Chondrocyte (in vitro differentiated cells): ENCODE measurements at places on chromosomes 1 and 21. TPM values are rescaled to one million over a fixed set of nuclear protein-coding genes. Genes with fewer than 3 reads are reported as not detected.

- H3K4me3 ChIP-seq: no peak overlapping the region
- no peak overlapping the region for H3K27ac ChIP-seq
- H3K36me3 ChIP-seq: no peaks in the 10 kb centered on the region
- peaks cover 29% of the 10 kb centered on the region for H3K27me3 ChIP-seq
Observed at GRCh38 chr1:229056046-229056445, 214.9 kb upstream of the RAB4A start.

The B3GALT5 gene
- total RNA-seq: 0.03 to 0.05 TPM in 2 of 3 replicates, not detected in the other

The ADAMTSL4 gene
- total RNA-seq: 3.6 to 5.7 TPM (median 5.1 TPM) in 3 replicates

- peaks cover 11% of the 10 kb centered on the region for H3K27me3 ChIP-seq
- H3K27ac ChIP-seq: no peak overlapping the region
- H3K4me1 ChIP-seq: no peaks in the 10 kb centered on the region
- no peak for DNase-seq
Observed at GRCh38 chr1:17392199-17392740, 20.3 kb downstream of the PADI6 start.

GRCh38 chr21:29334717-29335428 lies 36.2 kb downstream of the BACH1 start:
- H3K27me3 ChIP-seq: no peaks in the 10 kb centered on the region
- H3K27ac ChIP-seq: peak overlapping the region; percentile 88
- H3K4me3 ChIP-seq: no peak overlapping the region
- peaks cover 53% of the 10 kb centered on the region for H3K4me1 ChIP-seq
- no peak for DNase-seq
- H3K36me3 ChIP-seq: peaks cover 17% of the 10 kb centered on the region

The DIRAS3 gene
- total RNA-seq: 0.30 to 0.62 TPM (median 0.36 TPM) in 3 replicates

DNA sequence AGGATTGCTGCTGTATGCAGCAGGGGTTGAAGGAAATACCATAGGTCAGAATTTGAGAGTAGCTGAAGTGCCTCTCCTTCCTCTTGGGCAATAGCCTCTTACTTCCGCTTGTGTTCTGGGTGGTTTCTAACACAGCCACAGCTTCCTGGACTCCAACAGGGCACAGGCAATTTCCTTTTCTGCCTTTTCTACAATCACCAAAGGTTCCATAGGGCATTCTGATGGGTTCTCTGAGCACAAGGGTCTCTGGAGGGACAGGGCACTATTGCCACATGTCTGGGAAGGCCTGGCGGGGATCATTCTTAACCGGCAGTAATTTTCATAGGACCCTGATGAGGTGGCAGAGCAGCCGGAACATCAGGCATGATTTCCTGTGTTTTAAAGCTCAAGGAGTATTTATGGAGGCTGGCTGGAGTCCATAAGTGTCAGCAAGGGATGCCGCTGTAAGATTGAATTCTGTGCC lies 5.5 kb upstream of the AGTRAP start:
- no peak for DNase-seq
- no peaks in the 10 kb centered on the region for H3K36me3 ChIP-seq
- no peaks in the 10 kb centered on the region for H3K27me3 ChIP-seq

GRCh38 chr21:31397939-31398338 lies 53.9 kb upstream of the TIAM1 start:
- no peaks in the 10 kb centered on the region for H3K4me1 ChIP-seq
- no peaks in the 10 kb centered on the region for H3K27me3 ChIP-seq
- H3K36me3 ChIP-seq: no peaks in the 10 kb centered on the region
- no peak overlapping the region for H3K4me3 ChIP-seq
- no peak for DNase-seq
- no peak overlapping the region for H3K27ac ChIP-seq

GRCh38 chr1:33094971-33095604 lies 14.1 kb downstream of the AZIN2 start:
- peaks cover 2% of the 10 kb centered on the region for H3K36me3 ChIP-seq
- DNase-seq: no peak
- peaks cover 26% of the 10 kb centered on the region for H3K4me1 ChIP-seq
- no peaks in the 10 kb centered on the region for H3K27me3 ChIP-seq

GRCh38 chr1:155003227-155003765 lies 694 bp downstream of the ZBTB7B start:
- peaks cover 38% of the 10 kb centered on the region for H3K4me1 ChIP-seq
- no peaks in the 10 kb centered on the region for H3K36me3 ChIP-seq
- peak overlapping the region; percentile 82 for H3K4me3 ChIP-seq

GRCh38 chr1:47594627-47595026 lies 156.8 kb downstream of the FOXD2 start:
- peaks cover 4% of the 10 kb centered on the region for H3K36me3 ChIP-seq
- H3K27me3 ChIP-seq: peaks cover 25% of the 10 kb centered on the region
- no peak overlapping the region for H3K4me3 ChIP-seq
- peaks cover 4% of the 10 kb centered on the region for H3K4me1 ChIP-seq

GRCh38 chr1:29784276-29785136 lies 548.2 kb downstream of the PTPRU start:
- no peak for DNase-seq
- H3K36me3 ChIP-seq: no peaks in the 10 kb centered on the region
- H3K4me3 ChIP-seq: no peak overlapping the region
- no peaks in the 10 kb centered on the region for H3K4me1 ChIP-seq
- H3K27ac ChIP-seq: no peak overlapping the region

DNA sequence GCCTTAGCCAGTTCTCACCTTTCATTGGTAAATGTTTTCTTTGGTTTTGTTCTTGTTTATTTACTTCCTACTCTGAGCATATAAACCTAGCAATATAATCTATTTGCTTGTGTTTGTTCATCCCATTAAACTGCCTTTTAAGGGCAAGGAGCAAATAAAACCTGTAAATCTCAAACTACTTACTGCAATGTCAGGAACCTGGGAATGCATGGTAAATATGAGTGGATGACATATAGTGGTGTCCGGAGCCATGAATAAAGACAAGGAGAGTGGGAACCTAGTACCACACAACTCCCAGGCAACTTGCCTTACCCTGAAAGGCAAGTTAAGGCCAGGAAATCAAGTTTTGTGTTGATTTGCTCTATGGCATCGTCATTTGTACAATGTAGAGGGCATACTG lies 1133.7 kb upstream of the NCAM2 start:
- no peak for DNase-seq
- H3K4me3 ChIP-seq: no peak overlapping the region
- no peaks in the 10 kb centered on the region for H3K36me3 ChIP-seq

The TNFRSF4 gene
- 0.24 to 0.59 TPM in 2 of 3 replicates, not detected in the other for total RNA-seq

The FMO3 gene
- 0.21 to 0.31 TPM (median 0.27 TPM) in 3 replicates for total RNA-seq

The BARHL2 gene
- total RNA-seq: not detected in 3 replicates

DNA sequence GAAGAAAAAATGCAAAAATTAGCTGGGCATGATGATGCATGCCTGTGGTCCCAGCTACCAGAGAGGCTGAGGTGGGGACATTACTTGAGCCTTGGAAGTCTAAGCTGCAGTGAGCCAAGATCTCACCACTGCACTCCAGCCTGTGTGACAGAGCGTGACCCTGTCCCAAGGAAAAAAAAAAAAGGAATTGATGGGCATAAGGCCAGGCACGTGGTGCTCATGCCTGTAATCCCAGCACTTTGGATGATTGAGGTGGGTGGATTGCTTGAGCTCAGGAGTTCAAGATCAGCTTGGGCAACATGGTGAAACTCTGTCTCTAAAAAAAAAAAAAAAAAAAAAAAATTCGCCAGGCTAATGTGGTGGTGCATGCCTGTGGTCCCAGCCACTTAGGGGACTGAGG lies 55.8 kb upstream of the ATP2B4 start:
- H3K36me3 ChIP-seq: no peaks in the 10 kb centered on the region
- no peaks in the 10 kb centered on the region for H3K27me3 ChIP-seq
- H3K27ac ChIP-seq: no peak overlapping the region
- no peak overlapping the region for H3K4me3 ChIP-seq
- H3K4me1 ChIP-seq: peaks cover 26% of the 10 kb centered on the region

DNA sequence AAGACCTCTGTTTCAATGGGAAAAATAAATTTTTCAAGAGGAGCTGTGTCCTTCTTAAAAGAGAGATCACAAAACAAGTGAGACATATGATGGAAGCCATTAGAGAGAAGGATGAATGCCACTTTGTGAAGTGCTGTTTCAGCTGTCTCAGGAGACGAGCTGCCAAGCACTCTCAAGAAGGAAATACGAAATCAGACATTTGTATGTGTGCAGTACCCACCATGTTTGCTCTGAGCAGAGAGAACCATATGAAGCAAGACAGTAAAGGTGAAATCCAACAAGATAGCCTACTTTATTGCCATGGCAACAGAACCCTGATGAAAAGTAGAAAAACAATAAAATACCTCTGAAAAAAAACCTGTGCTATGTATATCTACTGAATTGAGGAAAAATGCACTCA lies 168.1 kb downstream of the AMY1C start:
- no peaks in the 10 kb centered on the region for H3K4me1 ChIP-seq
- H3K4me3 ChIP-seq: no peak overlapping the region
- DNase-seq: no peak

The NBPF6 gene
- total RNA-seq: not detected in 3 replicates

DNA sequence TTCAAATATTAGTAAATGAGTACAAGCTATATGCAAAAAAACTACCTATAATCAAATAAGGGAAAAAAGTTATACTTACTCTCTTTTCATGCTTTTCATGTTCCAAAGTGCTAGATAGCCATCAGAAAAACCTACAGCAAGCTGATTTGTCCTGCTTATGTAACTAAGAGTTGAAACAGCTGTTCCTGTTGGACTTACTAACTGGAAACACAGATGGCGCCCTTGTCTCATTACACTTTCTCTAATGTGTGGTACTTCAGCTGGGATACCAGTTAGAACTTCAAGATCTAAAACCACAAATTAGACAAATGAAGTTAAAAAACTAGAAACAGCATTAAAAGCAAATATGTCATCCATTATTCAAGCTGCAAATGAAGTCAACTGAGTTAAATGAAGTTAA lies 24.3 kb downstream of the AHCTF1 start:
- H3K4me3 ChIP-seq: no peak overlapping the region
- H3K27ac ChIP-seq: no peak overlapping the region
- H3K27me3 ChIP-seq: no peaks in the 10 kb centered on the region
- peaks cover 4% of the 10 kb centered on the region for H3K4me1 ChIP-seq

The CYP4A22 gene
- total RNA-seq: not detected in 3 replicates

DNA sequence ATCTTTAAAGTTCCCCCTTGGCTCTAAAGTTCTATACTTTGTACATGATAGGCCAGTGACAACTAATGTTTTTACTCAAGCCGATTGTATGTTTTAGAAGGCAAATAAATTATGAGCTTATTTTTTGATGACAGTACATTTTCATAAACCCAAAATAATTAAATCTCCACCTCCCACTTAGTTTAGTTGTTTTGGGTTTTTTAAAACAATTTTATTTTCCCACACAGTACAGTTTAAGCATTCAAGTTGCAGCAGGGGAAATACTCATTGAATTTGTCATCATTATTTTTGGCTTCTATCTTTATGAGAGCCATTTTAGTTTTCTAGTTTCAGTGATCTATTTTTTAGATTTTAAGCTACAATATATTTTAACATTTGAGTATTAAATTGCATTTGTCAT lies 93.6 kb downstream of the OLFML2B start:
- H3K27ac ChIP-seq: peak overlapping the region; percentile 95
- peaks cover 3% of the 10 kb centered on the region for H3K36me3 ChIP-seq
- peaks cover 58% of the 10 kb centered on the region for H3K4me1 ChIP-seq
- DNase-seq: no peak
- no peaks in the 10 kb centered on the region for H3K27me3 ChIP-seq
- no peak overlapping the region for H3K4me3 ChIP-seq

GRCh38 chr1:107139833-107140702 lies 771 bp upstream of the NTNG1 start:
- H3K27me3 ChIP-seq: peaks cover 42% of the 10 kb centered on the region
- H3K4me1 ChIP-seq: peaks cover 20% of the 10 kb centered on the region
- H3K27ac ChIP-seq: no peak overlapping the region

- H3K36me3 ChIP-seq: peaks cover 2% of the 10 kb centered on the region
- H3K27ac ChIP-seq: peak within 1 kb of the TSS; percentile 89
- H3K27me3 ChIP-seq: no peaks in the 10 kb centered on the region
- peak; percentile 63 for DNase-seq
- peaks cover 61% of the 10 kb centered on the region for H3K4me1 ChIP-seq
Observed at GRCh38 chr1:38005195-38006007, at the start of gene FHL3. Gene FHL3, minus strand, starts transcription at chr1:38005514. Its CDS starts 6,102 bp downstream, at chr1:37999412.

DNA sequence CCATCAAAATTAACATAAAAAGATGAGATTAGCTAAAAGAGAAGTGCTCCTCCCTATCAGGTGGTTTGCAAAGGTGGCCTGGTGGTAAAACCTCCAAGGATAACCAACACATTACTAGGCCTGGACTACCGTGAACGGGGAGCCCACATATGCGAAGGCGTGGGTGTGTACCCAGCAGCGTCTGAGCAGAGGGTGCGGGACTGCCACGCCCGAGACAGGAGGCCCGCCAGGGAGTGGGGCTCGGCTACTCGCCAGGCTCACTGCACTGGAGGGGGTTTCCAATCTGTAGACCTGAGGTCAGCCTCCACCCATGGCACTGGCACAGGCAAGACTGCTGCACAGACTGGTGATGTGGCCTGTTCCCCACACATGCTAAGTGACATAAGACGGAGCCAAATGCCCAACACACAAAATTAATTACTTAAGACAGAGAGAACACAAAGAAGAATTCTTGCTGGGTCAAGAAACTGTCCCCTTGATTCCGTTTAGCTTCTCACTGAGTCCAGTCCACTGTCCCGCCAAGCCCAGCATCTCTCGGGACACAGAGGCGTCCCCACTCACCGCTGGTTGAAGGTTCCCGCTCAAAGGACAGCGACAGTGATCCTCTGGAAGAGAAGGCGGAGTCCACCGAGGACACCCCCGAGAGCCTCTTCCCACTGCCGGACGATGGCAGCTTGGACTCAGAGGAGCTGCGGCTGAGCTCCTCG lies 23.4 kb downstream of the RIPK4 start:
- H3K4me3 ChIP-seq: no peak overlapping the region
- H3K4me1 ChIP-seq: no peaks in the 10 kb centered on the region
- no peaks in the 10 kb centered on the region for H3K27me3 ChIP-seq
- DNase-seq: no peak
- H3K36me3 ChIP-seq: peaks cover 53% of the 10 kb centered on the region

DNA sequence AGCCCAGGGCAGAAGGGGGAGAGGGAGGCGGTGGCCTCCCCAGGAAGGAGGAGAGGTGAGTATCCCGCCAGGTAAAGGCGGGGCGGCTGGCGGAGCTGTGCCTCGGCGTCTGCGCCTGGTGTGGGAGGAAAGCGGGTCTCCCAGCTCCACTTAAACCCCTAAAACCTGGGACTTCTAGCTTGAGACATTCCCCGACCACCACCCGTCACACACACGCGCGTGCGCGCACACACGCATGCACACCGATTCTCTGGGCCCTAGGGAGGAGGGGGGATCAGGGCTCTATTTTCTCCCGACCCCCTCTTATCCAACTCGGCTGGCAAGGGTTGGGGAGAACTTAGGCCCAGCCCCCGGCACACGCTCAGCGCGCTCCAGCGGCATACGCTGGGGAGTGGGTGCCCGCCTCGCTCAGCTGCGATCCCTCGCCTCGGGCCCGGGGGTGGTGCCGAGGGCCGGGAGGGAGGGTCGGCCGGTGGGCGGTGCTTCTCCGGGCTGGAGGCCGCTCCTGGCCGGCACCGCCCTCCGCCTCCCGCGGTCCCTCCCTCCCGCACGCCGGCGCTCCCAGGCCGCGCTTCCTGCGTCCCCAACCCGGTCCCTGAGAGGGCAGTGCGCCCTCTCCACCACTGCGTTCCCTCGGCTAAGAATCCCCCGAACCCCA lies at the start of gene TMEM51:
TMEM51 (plus strand) TSS at position 564 of the 658 bp plus-strand sequence. CDS start 61,341 bp downstream, outside the sequence.
- H3K4me3 ChIP-seq: peak within 1 kb of the TSS; percentile 89
- peaks cover 7% of the 10 kb centered on the region for H3K4me1 ChIP-seq
- H3K27me3 ChIP-seq: peaks cover 18% of the 10 kb centered on the region
- H3K27ac ChIP-seq: peak within 1 kb of the TSS; percentile 82

The ATP8B2 gene
- total RNA-seq: 83.1 to 133 TPM (median 86.6 TPM) in 3 replicates

The GJB3 gene
- total RNA-seq: not detected in 3 replicates
